A549 treated with GW870086 at 1 μM for 4 hours (cell line): ENCODE measurements at places on chromosomes 1 and 21. TPM values are rescaled to one million over a fixed set of nuclear protein-coding genes. Genes with fewer than 3 reads are reported as not detected.

The PHC2 gene
- 107 to 127 TPM (median 122 TPM) in 5 replicates for total RNA-seq

The SIPA1L2 gene
- 6.4 to 7.6 TPM (median 6.6 TPM) in 5 replicates for total RNA-seq

The PFDN2 gene
- 103 to 127 TPM (median 108 TPM) in 5 replicates for total RNA-seq

The C1QTNF12 gene
- 0.98 to 1.7 TPM (median 1.6 TPM) in 5 replicates for total RNA-seq

The POTED gene
- total RNA-seq, result not detected in 5 replicates

The CFAP126 gene
- 0.21 to 0.61 TPM in 2 of 5 replicates, not detected in the others for total RNA-seq

The GPR37L1 gene
- total RNA-seq, result 0.15 to 0.21 TPM (median 0.16 TPM) in 5 replicates

The AVPR1B gene
- not detected in 5 replicates for total RNA-seq

The TTC24 gene
- not detected in 5 replicates for total RNA-seq

The LRRC71 gene
- 0.11 to 0.22 TPM (median 0.19 TPM) in 3 of 5 replicates, not detected in the others for total RNA-seq

The TRNP1 gene
- total RNA-seq, result 182 to 276 TPM (median 255 TPM) in 5 replicates

The TNFSF18 gene
- total RNA-seq, result not detected in 5 replicates

The SPTA1 gene
- not detected in 5 replicates for total RNA-seq

The CREG1 gene
- 74.4 to 96.9 TPM (median 91.4 TPM) in 5 replicates for total RNA-seq

The LCE6A gene
- not detected in 5 replicates for total RNA-seq

The SH2D1B gene
- 0.10 to 0.15 TPM (median 0.10 TPM) in 5 replicates for total RNA-seq

The KISS1 gene
- 0.21 to 0.96 TPM (median 0.46 TPM) in 5 replicates for total RNA-seq

The KCNK1 gene
- 14.3 to 22.8 TPM (median 18.0 TPM) in 5 replicates for total RNA-seq

The RIPK4 gene
- 18.1 to 23.8 TPM (median 20.2 TPM) in 5 replicates for total RNA-seq

The KRTAP20-2 gene
- not detected in 5 replicates for total RNA-seq

The BEST4 gene
- 0.17 to 0.53 TPM (median 0.37 TPM) in 5 replicates for total RNA-seq

The PTGER3 gene
- total RNA-seq, result not detected in 5 replicates

The PTAFR gene
- total RNA-seq, result 0.09 to 0.27 TPM (median 0.23 TPM) in 5 replicates

The ADAM30 gene
- total RNA-seq, result not detected in 5 replicates

The IL10 gene
- total RNA-seq, result not detected in 5 replicates

The MEX3A gene
- 0.98 to 2.3 TPM (median 1.8 TPM) in 5 replicates for total RNA-seq
